ENCODE measurements at places on chromosomes 5 and 9.

GRCh38 chr9:76267284-76267652 is 127.0 kb downstream of the RFK start:
- DNase-seq = no peak

DNA sequence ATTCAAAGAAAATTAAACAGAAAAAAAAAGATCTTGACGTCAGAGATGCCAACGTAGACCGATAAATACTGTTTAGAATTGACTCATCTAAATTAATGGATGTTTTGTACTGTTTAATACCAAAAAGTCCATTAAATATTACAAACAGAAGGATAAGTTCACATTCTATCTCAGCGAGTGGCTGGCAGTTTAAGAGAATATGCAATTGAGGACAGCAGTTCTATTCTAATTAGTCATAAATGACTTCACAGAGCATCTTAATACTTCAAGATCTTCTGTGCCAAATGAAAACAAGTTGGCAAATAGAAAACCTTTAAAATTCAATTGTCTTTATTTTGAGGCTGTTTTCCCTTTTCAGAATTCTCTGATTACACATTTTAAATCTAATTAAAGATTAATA is 326.6 kb upstream of the NREP start:
- no peak for DNase-seq

GRCh38 chr9:106964822-106965525 is 102.0 kb downstream of the ZNF462 start:
- DNase-seq = no peak

DNA sequence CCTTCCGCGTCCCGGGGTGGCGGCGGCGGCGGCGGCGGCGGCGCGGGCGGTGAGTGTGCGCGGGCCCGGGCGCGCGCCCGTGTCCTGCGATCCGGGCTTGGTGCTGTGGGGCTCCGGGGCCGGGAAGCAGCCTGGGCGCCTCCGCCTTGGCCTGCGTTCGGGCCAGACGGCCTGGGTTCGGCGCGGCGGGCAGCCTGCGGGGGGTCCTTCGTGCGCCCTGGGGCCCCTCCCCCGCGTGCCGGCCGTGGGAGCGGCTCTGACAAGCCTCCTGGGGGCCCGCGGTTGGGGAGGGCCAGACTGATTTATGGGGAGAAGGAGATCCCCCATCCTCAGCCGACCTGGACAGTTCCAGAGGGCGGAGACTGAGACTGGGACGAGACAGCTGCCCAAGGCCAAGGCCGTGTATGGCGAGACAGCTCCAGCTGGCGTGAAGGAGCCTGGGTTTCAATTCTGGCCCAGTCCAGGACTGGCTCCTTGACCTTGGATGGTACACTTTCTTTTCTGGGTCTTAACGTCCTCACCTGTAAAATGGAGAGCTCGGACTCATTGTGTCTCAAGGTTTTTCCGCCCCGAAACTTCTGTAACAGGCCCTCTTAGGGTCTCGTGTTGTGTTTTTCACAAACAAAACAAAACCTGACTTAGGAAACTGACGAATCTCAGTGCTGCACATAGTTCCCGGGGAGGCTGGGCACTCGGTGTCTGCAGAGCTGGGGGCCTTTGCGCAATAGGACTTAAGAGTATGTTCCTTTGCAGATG is 603 bp downstream of the TMEM268 start:
- no peak for DNase-seq

DNA sequence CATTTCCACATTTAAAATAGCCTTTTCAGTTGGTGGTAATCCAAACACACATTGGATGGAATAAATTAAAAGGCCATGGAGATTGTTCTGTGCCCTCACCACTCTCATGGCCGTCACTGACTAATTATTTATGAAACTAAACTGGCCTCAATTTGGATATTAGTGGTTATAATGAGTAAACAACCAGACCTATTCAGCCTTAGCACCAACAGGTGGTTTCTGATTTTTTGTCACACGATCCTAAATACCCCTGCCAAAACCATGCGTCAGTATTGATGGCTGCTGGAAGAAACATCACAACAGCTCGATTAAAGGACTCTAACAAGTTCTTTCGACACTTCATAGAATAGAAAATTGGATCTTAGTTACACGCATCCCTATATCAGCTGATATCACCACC is 276.0 kb upstream of the DAP start:
- no peak for DNase-seq

- no peak for DNase-seq
Measured at GRCh38 chr5:136518814-136519213, 153.5 kb upstream of the TRPC7 start.

- DNase-seq = no peak
Measured at GRCh38 chr5:15585841-15586591, 86.0 kb downstream of the FBXL7 start.

- no peak for DNase-seq
Measured at GRCh38 chr5:79685627-79686026, 4.0 kb upstream of the CMYA5 start.
